ENCODE measurements at places on chromosomes 1 and 21.

DNA sequence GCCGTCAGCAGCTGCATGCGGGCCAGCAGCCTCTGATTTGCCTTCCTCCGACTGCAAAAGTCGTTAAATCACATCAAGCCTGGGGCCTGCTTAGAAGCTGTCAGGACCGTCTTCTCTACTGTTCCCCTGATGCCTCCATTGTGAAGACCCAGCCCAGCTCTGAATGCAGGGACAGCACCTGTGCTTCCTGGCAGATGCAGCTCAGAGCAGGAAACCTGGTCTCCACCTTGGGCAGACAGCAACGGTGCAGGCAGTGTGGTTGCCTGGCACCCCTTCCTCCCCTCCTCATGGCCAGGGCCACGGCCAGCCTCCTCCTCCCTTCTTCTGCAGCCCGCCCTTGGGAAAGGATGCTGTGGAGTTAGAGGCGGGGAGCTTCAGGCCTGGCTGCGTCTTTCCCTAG is 92.3 kb upstream of the COL6A1 start:
- DNase-seq = no peak

DNA sequence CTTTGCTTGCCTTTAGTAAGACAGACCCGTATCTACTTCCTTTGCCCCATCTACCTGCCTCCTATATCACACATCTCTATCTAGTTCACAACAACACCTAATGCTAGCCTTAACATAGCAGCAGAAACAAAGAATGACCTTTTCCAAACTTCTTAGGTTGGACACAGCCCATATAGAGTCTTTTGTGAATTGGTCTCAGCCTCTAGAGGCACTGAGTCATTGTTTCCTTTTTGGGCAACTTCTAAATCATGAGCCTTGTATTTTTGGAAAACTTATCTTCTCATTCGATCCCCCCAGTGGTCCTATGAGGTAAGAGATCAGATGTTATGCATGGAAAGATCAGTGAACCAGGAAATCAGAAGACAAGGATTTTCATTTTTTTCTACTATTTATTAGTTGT is 679.4 kb upstream of the USP24 start:
- DNase-seq = no peak

GRCh38 chr1:245418077-245418476 is 263.3 kb downstream of the KIF26B start:
- DNase-seq = no peak

DNA sequence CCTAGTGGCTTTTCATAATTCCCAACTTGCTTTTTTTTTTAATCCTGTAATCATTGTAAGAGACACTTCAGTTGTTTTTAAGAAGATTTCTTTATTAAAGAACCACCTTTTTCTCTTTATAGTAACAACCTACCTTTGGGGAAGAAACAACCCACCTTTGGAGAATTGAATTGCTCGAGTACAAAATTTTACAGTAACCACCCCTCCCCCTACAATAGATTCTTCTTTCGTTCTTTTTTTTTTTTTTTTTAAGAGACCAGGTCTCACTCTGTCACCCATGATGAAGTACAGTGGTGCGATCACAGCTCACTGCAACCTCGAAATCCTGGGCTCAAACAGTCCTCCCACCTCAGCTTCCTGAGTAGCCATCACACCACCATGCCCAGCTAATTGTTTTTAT is 2.1 kb upstream of the LRRC40 start:
- no peak for DNase-seq

GRCh38 chr1:154155251-154155650 is 378 bp upstream of the NUP210L start:
- DNase-seq = no peak

DNA sequence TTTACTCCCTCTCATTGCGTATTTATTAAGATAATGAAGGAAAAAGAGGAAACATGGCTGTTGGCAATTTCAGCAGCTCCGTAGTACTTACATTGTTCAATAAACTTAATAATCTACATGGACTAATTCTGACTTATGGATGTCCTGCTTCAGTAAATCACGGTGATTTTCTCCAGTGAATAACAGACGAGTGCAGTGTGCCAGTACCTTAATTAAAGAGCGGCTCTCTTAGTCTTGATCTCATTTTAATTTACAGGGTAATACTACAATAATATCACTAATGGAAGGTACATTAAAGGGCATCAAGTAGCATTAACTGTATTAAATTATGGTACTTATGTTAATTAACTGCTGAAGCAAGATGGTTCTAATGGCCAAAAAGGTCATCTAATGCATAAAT is 187.2 kb downstream of the NTNG1 start:
- DNase-seq = no peak

DNA sequence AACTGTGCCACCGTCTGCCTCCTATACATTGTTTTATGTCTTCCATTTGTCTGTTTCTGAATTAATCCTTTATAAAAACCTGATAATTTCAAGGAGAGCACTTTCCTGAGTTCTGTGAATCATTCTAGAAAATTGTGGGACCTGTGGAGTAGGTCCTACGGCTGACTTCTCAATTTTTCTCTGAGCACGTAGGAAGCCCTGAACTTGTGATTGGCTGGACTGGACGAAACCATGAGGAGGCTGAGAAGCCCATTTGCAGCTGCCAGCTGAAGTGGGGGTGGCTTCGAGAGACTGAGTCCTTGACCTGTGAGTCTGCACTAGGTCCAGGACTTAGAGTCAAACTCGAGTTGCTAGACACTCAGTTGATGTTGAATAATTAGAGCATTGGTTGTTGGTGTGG is 277.1 kb upstream of the NCAM2 start:
- DNase-seq = no peak

- no peak for DNase-seq
Measured at GRCh38 chr1:182784556-182785171, 4.9 kb upstream of the NPL start.

DNA sequence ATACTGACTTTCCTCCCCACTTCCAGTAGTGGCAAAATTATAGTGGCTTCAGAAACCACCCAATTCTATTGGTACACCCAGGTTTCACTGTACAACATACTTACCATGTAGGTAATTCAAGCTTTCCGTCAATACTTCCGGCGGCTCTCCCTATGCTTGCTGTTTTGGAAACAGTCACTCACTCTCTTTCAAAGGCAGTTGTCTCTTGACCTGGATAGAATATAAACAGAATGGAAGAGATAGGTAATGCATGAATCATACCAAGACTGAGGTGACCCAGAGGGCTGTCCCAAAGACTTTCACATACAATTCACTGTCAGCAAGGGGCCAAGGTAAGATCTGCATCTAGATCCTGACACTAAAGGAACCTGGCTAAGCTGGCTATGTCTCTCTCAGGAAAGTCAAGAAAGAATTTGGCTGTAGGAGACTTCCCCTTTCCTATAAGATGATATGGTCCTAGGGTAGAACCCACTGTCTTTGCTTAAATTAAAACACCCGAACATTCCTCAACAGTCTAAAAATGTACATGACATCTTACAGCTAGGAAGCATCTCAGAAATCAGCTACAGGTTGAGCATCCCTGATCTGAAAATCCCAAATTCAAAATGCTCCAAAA is 59.6 kb downstream of the LUZP1 start:
- DNase-seq = no peak

DNA sequence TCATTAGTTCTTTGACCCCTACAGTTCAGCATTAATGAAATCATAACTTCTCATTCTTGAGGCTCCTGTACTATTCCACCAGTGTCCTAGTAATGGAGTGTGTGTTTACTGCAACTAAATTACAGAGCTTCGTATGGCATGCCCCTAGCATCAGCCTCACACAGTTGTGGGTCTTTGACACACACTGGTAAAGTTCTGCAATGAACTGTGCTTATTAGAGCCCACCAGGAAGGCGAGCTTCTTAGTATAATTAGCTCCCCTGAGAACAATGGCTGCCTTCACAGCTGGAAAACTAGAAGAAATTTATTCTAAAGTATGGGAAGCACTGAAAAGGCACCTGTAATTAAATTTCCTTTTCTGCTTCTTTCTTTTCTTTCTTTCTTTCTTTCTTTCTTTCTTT is 251.1 kb upstream of the RGS18 start:
- no peak for DNase-seq

- DNase-seq = no peak
Measured at GRCh38 chr1:28329395-28330153, 734 bp downstream of the MED18 start.

GRCh38 chr1:31102501-31102950 is 37.0 kb upstream of the PUM1 start:
- DNase-seq = no peak

GRCh38 chr1:68132426-68133130 is 82.2 kb upstream of the DIRAS3 start:
- DNase-seq = no peak

- DNase-seq = no peak
Measured at GRCh38 chr21:42469272-42469671, 26.8 kb downstream of the RSPH1 start.

DNA sequence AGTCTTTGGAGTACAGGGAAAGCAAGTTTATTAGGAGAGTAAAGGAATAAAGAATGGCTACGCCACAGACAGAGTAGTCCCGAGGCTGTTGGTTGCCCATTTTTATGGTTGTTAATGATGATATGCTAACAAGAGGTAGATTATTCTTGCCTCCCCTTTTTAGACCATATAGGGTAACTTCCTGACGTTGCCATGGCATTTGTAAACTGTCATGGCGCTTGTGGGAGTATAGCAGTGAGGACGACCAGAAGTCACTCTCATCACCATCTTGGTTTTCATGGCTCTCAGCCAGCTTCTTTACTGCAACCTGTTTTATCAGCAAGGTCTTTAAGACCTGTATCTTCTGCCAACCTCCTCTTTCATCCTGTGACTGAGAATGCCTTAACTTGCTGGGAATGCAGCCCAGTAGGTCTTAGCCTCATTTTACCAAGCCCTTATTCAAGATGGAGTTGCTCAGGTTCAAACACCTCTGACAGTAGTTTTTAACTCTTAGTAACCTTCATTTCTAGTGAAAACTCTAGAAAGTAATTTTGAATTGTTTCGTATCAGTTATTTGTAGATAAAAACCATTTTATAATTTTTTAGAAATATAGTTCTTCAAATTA is 26.2 kb downstream of the TCP10L start:
- no peak for DNase-seq
